WTC11 (cell line): ENCODE measurements at places on chromosomes 5 and 9.

- DNase-seq, result no peak
Observed at GRCh38 chr9:92735636-92736562, 28.7 kb downstream of the BICD2 start.

- no peak for DNase-seq
Observed at GRCh38 chr9:91038483-91039124, 237.0 kb downstream of the SYK start.

GRCh38 chr5:16580382-16580781 is 36.4 kb downstream of the RETREG1 start:
- no peak for DNase-seq

- peak; percentile 66 for DNase-seq
Observed at GRCh38 chr9:104868687-104869404, 59.1 kb downstream of the ABCA1 start.

DNA sequence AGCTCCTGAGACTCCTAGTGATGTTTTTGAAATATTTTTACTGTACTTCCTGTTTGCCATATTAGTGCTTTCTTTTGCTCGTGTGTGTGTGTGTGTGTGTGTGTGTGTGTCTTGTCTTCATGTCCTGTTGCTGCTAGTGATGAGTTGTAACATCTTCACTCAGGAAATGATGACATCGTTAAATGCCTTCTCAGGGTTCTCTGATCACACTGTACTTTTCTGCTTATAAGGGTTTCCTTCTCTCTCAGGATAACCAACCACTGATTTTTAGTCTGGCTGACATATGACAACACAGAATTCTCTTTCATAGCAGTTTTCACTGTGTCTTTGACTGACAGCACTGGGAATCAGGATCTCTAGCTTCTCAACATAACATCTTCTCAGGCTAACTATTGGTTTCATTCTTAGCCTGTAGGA is 16.1 kb downstream of the SV2C start:
- DNase-seq, result no peak

GRCh38 chr5:77322406-77322805 is 111.9 kb downstream of the PDE8B start:
- DNase-seq, result no peak

DNA sequence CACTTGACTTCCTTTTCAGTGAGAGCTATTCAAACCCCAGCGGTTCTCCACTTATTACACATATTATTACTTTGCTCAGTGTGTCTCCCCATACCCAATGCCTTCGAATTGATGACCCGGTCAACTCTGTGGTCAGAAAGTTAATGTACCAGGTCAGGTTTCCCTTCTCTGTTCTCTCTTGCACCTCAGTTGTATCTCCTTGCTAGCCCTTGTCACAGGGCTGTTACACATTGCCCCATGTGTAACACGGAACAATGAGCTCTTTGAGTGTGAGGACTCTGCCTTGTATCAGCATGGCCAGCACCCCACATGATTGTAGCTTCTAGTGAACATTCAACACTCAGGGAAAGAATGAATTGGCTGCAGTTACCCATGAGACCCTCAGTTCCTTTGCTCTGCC is 73.6 kb downstream of the DOCK2 start:
- DNase-seq, result no peak

DNA sequence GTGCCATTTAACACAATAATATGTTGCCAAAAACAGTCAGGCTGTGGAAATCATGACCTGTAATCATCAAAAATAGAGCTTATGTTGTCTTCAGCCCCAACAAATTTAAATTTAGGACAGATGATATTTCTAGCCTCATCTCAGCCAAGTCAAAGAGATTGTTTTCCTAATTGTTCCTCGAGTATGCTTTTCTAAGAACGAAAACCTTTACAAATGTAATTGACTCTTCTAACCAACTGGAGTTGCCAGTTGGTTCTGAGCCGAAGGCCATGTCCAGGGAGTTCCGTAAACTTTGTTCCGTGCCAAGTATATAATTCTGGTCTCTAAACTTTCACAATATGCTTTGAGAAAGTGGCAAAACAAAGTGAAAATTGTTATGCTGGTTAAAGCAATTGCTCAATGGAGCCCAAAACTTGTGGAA is 160.8 kb downstream of the CEMIP2 start:
- no peak for DNase-seq

DNA sequence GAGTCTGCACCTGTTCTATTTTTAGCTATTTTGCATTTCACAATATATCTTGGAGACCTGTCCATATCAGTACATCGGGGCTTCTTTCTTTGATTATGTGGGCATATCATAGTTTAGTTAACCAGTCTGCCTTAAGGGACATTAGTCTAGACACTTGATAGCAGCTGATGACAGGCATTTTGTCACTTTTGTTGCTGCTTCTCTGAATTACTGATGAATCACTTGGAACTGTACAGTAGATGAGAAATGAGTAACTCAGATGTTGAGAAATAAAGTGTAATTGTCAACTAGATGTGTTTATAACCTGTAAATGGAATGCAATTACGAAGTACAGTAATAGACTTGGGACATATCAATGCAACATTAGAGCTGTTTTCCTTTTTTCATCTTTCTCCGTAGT is 7.1 kb downstream of the ZFP2 start:
- no peak for DNase-seq

DNA sequence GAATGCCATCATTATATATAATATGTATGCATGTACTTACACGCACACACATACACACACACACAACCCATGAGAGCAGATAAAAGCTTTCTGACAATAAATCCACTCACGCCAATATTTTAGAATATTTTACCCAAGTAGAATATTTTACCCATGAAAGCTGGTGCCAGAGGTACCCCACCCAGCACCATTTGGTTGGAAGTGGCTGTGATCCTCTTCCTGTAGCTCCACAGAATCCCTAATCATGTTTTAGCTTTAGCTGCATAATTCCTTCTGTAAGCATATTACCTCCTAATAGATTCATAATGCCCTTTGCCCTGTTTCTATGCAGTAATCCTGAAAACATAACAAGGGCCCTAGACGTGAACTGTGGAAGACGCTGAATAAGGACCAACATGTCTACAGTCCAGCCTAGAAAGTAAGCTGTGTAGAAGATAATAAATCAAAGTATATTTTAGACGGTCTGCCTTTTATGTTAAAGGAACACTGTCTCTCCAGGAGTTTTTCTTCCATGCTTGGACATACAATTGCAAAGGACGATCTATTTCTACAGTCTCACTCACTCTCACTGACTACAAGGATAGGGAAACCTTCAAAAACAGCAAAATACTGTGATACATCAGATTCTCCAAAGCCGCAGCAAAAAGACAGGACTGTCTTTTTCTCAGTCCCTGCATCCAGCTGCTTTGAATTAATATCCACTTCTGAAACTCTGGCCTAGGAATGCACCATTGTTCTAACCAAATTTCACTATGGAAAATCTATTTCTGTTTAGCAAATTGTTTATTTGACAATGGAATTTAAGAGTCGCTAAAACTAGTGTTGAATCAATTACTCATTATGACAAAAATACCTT is 98.2 kb downstream of the USP20 start:
- DNase-seq, result no peak

DNA sequence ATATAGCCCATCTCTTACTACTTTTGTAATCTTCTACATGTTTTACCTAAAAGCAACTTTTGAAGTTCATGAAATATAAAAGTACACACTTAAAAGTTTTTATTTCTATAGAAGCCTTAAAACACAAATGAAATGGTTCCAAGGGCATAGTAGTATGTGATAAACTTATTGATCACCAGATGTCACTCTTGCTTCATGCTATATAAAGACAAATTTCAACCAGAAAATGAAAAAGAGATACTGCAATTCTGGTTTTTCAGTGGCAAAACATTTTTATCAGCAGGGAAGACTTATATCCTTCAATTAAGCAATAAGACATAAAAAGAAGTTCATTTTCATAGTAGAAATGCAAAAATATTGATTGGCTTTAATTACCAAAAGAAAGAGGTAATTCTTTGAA is 69.4 kb upstream of the FBXL17 start:
- no peak for DNase-seq

DNA sequence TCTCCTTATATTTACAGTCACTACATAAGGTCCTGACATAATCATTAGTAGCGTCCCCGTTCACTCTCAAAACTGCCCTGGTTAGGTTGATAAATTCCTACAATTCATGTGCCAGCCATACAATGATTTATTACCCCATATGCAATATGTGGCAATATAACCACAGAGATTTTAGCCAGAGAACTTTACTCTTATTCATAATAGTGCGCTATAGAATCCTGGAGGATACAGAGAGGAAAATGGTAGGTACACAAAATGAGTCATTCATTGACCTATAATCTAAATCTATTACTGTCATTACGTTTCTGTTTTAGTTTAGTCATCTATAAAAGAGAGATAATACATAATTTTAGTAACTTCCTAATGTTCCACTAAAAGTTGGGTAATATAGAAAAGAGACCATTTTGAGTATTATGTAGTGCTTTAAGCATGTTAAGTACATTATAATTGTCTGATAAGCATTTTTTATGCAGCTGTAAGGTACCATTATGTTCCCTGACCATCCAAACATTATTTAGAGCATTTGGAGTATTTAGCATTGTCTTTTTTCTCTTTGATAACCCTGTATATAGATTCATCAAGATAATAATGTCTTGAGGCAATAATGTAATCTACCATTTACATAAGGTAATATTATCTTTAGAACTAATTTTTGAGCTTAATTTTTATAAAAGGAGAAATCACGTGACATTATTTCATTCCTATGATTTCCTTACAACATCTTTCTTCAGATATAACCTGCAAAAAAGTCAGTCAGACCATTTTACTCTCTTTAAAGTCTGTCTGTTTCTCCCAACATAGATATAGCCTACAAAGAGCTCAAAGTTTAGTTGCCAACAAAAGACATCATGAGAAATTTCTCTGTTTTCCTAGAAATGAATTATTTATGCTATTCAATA is 655.5 kb upstream of the ZNF608 start:
- no peak for DNase-seq

DNA sequence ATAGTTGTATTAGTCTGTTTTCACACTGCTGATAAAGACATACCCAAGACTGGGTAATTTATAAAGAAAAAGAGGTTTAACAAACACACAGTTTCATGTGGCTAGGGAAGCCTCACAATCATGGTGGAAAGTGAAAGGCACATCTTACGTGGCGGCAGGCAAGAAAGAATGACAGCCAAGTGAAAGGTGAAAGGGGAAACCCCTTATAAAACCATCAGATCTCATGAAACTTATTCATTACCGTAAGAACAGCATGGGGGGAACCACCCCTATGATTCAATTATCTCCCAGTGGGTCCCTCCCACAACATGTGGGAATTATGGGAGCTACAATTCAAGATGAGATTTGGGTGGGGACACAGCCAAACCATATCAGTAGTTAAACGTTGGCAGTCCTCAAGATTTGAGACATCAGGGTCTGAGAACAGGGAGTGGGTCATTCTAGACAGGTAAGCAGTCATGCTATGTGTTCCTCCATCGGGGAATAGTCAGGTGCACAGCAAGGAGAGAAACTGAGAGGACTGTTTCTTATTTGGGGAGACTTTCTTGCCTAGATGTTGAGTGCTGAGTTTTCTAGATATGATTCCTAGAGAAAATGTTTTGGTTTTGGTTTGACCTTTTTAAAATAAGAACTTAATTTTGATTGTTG is 45.8 kb upstream of the ENTREP1 start:
- no peak for DNase-seq

DNA sequence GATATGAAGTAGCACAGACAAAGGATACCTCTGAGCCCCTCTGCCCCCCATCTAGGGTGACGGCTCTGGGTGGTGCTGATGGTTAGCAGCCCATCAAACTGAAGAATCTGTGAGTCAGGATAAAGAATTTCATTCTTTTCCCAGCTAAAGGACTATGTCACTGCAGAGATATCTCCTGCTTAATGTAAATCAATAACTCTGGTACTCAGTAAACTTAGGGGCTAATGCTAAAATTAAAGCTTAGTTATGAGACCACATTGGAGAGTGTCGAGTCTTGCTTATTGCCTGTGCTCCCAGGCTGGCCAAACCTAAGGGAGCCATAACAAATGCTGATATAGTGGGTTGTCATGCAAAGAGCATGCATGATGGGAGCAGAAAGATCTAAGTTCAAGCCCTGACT is 25.6 kb upstream of the ACTBL2 start:
- DNase-seq, result no peak

GRCh38 chr5:109705596-109705995 is 15.9 kb downstream of the MAN2A1 start:
- no peak for DNase-seq

- DNase-seq, result no peak
Observed at GRCh38 chr9:123642291-123643278, 286.6 kb downstream of the CRB2 start.

- DNase-seq, result no peak
Observed at GRCh38 chr5:140000332-140000731, 42.8 kb downstream of the NRG2 start.

DNA sequence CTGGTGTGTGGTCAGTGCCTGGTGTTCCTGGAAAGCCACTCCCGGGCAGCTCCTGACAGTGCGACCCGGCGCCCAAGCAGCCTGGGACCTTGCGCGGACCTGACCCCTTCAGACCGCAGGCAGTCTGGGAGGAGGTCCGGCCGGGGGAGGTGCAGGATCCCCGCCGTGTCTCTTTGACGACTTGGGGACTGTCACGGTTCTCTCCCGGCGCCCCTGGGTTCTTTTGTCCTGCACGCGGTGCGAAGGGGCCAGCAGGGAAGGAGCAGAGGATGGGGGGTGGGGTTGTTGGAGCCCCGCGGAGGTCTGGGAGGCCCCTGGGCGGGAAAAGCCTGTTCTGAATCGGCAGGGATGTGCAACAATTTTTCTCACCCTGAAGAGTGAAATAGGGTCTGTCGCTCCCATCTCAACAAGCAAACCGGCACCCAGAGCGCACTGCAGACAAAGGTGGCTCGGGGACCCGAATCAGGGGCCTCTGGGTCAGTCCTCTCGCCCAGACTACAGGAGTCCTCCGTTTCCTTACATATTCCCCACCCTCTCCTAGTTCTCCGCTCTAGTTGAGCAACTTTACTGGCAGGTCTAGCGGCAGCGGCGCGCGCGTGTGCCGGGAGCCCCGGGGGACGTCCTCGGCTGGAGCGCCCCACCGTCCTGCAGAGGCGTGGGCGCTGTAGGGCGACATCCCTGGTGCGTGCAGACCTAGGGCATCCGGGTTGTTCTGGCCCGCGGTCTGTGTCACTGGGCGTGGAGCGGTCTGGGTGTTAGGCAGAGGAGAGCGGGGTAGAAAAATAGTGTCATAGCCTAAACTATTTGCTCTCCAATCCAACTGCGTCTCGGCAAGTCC is 1.2 kb downstream of the VCAN start:
- DNase-seq, result peak; percentile 59
